ENCODE measurements at places on chromosomes 2 and 18.

- no peak for DNase-seq
Measured at GRCh38 chr2:141113301-141113700, 1017.5 kb downstream of the LRP1B start.

DNA sequence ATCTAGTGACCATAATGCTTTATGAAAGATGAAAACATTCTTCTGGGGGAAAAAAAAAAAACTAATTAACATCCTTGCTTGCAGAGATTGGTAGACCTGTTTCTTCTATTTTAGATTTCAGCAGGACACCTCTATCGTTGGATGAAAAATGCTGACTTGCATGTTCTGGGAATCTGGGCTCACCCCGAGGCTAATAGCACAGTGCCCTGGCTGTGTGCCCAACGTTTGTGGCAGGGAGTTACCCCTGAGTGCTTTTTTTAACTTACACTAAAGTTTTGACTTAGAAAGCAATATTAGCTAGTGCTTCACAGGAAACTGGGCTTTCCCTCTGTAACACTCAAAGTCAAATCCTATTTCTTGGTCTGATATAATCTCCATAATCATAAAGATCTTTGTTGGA, 233.2 kb downstream of the SLC8A1 start:
- no peak for DNase-seq

- DNase-seq, result no peak
Measured at GRCh38 chr2:120421126-120421829, 75.3 kb downstream of the INHBB start.

DNA sequence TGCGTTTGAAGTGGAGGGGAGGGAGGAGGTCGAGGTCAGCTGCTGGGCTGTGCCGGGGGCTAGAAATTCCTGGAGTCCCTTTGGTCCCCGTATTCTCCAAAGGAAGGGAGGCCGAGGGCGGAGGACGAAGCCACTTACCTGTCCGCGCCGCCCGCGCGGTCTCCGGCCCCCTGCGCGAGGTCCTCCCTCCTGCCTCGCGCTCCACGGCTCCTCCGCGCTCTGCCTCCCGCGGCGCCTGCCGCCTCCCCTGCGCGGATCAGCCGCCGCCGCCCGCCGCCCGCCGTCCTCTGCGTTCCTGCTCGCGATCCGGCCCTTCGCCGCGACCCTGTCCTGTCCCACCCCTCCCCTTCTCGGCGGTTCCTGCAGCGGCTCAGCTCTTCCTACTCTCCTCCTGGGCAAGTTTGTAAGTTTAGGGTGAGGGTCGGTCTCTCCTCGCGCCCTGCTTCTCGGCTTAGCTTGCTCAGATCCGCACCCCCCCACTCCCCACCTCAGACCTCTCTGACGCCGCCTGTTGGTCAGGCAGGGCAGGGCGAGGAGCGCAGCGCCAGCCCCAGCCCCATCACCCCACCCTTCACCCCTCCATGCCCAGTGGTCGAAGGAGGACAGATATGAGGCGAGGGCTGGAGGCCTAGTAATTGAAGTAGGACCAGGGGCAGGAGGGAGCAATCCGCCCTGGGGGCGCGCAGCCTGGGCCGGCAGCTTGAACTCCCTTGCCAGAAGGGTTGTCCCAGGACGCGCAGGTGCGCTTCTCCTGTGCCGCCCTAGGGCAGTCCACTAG, 9.7 kb upstream of the SKOR2 start:
- DNase-seq, result no peak

DNA sequence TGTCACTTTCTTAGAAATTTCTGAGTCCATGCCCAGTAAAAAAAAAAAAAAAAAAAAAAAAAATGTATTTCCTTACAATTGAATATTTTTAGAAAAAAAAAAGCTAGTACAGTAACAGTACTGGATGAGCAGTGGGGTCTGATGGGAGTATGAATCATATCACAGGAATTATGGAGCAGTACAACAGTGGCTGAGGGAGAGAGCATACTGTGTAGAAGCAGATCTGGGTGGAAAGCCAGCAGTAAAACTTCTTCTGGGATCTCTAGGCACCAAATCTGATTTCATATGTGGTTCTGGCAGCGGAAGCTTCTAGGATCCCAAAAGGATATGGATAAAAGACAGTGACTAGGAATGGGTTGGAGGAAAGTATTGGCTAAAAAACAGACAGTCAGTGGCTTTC, 414.9 kb upstream of the FSHR start:
- no peak for DNase-seq

GRCh38 chr2:133497270-133497893, 70.9 kb downstream of the NCKAP5 start:
- DNase-seq, result no peak

DNA sequence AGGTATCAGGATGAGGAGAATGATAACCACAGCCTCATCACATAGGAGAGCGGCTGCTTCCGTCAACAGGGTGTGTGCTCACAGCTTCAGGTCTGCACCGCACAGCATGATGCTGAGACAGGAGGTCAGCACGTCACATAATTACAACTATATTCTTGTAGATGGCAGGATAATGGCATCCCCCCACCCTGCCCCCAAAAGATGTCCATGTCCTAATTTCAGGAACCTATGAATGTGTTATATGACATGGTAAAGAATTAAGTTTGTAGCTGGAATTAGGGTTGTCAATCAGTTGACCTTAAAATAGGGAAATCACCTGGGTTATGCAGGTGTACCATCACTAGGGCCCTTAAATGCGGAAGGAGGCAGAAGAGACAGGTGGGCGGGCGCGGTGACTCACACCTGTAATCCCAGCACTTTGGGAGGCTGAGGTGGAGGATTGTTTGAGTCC, 73.9 kb downstream of the ARL4C start:
- no peak for DNase-seq

- DNase-seq, result no peak
Measured at GRCh38 chr2:136297994-136298393, 180.0 kb upstream of the CXCR4 start.

Data from ACHN (cell line).